ENCODE measurements at places on chromosomes 4 and X. TPM values are rescaled to one million over a fixed set of nuclear protein-coding genes. Genes with fewer than 3 reads are reported as not detected.

The PPEF2 gene
- 0.06 TPM for total RNA-seq

The PNMA6A gene
- not detected for total RNA-seq

- DNase-seq, result no peak
Observed at GRCh38 chr4:137623013-137623412, 90.7 kb upstream of the PCDH18 start.

- DNase-seq, result peak; percentile 2
Observed at GRCh38 chr4:3786196-3786869, 20.1 kb downstream of the ADRA2C start.

Measured in LHCN-M2 (cell line).